Esophagus mucosa (tissue), 1 donor: ENCODE measurements at places on chromosomes 7 and 10.

DNA sequence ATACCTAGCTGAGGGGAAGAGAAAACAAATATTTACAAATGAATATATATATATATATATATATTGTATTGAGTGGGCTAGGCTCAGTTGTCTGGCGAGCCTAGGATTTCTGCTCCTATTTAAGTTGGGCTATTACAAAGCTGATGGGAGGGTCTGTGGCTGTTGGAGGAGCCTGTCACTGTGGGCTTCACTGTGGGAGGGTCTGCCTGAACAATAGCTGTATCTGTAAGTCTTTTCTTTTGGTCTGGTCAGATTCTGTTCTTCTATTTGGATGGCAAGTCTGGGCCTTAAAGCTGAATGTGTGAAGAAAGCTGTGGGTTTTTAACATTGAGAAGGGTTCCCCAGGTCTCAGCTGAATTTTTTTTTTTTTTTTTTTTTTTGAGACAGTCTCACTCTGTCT lies 220.6 kb upstream of the LYZL1 start:
- ATAC-seq, result no peak

- ATAC-seq, result peak; percentile 48
Observed at GRCh38 chr10:117074621-117075020, 63.4 kb downstream of the VAX1 start.

- no peak for ATAC-seq
Observed at GRCh38 chr7:4028221-4028620, 653.9 kb upstream of the FOXK1 start.

DNA sequence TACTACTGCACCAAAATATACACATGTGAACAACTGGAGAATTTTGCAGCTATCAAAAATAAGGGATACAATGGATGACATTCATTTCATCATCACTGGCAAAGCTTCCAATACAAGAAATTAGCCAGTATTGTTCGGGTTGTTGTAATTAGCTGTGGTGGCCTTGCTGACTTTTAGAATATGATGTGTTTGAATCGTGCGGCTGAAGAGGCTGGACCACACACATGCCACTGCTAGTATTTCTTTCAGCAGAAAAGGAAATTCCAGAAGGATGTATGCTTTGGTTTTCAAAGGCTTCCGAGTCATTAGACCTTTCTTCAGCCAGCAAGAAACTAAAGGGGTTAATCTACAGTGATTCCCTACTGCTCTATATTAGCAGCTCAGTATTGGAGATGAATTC lies 16.6 kb downstream of the RPP38 start:
- ATAC-seq, result no peak

GRCh38 chr7:14902589-14903067 lies at the start of gene DGKB:
Gene DGKB (minus strand): TSS chr7:14902751.
- no peak for ATAC-seq

DNA sequence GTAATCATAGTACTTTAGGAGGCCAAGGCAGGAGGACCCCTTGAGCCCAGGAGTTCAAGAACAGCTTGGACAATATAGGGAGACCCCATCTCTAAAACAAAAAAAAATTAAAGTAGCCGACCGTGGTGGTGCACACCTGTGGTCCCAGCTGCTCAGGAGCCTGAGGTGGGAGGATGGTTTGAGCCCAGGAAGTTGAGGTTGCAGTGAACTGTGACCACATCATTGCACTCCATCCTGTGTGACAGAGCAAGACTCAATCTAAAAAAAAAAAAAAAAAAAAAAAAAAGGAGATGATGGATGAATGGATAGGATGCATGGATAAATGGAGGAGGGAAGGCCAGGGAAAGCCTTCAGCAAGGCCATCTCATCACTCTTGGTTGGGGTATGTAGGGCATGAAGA lies 33.4 kb upstream of the BMPR1A start:
- ATAC-seq, result no peak

GRCh38 chr7:149753375-149754233 lies 19.8 kb downstream of the ZNF467 start:
- no peak for ATAC-seq

DNA sequence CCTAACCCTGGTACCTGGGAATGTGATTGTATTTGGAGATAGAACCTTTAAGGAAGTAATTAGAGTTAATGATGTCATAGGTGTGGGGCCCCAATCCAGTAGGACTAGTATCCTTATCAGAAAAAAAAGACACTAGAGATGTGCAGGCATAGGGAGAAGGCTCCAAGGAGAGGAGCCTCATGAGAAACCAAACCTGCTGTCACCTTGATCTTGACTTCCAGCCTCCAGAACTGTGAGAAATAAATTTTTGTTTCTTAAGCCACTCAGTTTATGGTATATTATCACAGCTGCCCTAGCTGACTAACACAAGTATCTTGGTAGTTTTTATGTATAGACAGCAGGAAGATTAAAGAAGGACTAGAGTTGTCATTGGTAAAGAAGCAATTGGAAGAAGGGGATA lies 23.9 kb upstream of the CELF2 start:
- ATAC-seq, result no peak

DNA sequence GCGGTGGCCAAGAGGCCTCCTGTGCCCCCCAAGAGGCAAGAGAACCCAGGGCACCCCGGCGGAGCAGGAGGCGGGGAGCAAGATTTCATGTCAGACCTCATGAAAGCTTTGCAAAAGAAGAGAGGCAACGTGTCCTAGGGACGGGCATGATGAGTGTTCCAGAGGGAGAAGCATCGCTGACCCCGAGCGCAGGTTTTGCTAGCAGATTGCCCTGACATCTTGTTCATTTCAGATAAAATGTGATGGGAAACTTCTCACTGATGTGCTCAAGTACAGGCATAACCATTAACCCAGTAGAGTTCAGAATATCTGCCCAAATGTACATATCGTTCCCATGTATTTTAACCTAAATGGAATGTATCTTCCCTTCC lies 129.2 kb downstream of the APBB1IP start:
- no peak for ATAC-seq

DNA sequence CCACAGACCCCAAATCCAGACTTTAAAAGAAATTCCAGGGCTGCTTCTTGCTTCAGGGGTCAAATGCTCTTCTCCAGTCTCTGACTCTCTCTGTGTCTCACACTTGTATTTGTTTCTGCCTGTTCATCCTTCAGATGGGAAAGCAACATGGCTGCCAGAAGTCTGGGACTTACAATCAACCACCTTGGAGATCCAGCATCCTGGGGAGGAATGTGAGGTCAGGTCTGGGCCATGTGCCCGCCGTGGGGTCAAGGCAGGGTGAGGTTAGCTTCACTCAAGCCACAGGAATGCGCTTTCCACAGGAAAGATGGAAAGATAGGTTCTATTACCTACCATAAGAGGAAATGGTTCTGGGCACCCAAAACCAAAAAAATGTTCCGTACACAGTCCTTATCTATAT lies 34.3 kb upstream of the NPVF start:
- ATAC-seq, result no peak

- ATAC-seq, result no peak
Observed at GRCh38 chr7:120402801-120403200, 129.8 kb downstream of the KCND2 start.

GRCh38 chr7:73451780-73452398 lies 18.3 kb downstream of the FZD9 start:
- ATAC-seq, result peak; percentile 90

GRCh38 chr10:129194181-129194870 lies 272.7 kb upstream of the MGMT start:
- ATAC-seq, result no peak

- ATAC-seq, result no peak
Observed at GRCh38 chr7:72223351-72223750, 188.8 kb downstream of the CALN1 start.

DNA sequence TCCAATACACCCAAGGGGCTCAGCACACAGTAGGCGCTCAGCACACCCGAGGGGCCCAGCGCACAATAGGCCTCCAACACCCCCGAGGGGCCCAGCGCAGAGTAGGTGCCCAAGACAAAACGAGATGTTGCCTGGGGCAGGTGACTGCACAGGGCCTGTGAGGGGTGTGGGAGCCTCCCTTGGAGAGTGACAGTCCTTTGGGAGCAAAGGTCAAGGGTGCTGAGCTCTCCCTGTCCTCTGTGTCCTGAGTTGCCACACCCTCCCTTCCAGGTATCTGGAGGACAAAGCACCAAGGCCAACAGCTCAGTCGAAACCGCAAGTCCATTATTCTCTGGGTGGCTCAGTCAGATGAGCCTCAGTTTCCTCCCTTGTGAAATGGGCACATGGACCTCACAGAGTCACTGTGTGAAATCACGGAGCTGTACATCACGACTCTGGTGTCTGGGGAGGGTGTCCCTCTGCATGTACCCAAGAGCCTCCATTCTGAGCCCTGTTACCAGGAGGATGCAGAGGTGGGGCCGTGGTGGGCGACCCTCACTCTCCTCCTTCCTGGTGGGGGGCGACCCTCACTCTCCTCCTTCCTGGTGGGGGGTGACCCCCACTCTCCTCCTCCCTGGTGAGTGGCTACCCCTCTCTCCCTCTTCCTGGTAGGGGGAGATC lies 81.3 kb downstream of the FOXL3 start:
- no peak for ATAC-seq

DNA sequence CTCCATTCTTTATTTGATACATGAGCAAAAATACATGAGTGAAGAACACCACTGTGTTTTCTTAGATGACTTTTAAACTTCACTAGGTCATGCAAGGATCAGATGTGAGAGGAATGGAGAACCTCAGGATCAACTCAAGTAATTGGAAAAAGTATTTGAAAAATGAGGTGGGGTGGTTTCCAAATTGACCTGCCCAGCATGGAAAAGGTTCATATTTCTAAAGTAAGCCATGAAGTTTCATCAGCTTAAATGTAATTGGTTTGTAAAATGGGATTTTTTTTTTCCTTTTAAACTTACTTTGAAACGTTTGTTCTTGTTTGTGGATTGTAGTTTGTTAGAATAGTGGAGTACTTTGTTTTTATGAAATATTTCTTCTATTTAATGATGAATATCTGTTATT lies 134.8 kb downstream of the MLLT10 start:
- ATAC-seq, result no peak

DNA sequence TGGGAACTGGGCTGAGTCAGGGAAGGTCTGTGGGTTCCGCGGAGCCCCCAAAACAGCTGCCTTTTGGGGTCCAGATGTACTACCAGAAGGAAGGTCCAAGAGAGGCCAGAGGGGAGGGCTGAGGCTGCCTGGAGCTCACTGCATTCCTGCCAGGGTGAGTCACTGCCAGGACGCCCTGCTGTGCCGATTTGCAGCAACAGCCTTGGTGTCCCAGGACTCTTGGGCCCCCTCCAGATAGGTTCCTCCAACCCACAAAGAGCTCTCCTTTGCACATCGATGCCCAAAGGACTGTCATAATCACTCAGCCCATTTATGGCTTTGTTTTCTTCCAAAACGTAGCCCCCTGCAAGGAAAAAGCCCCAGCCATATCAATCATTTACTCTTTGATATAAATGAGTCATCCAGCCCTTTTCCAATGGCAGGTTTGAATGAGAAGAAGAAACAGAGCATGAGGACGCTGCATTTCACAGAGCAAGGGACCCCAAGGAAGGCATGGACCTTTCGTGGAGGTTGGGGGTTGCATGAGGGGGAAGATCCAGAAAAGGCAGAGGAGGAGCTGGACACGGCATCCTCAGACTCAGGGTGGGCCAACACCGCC lies 32.2 kb upstream of the COL13A1 start:
- ATAC-seq, result peak; percentile 47

- ATAC-seq, result no peak
Observed at GRCh38 chr7:95865716-95866371, 93.5 kb downstream of the DYNC1I1 start.

GRCh38 chr10:127855591-127855881 lies 37.2 kb downstream of the CLRN3 start:
- no peak for ATAC-seq

GRCh38 chr7:79412438-79412837 lies 41.0 kb downstream of the MAGI2 start:
- ATAC-seq, result no peak

DNA sequence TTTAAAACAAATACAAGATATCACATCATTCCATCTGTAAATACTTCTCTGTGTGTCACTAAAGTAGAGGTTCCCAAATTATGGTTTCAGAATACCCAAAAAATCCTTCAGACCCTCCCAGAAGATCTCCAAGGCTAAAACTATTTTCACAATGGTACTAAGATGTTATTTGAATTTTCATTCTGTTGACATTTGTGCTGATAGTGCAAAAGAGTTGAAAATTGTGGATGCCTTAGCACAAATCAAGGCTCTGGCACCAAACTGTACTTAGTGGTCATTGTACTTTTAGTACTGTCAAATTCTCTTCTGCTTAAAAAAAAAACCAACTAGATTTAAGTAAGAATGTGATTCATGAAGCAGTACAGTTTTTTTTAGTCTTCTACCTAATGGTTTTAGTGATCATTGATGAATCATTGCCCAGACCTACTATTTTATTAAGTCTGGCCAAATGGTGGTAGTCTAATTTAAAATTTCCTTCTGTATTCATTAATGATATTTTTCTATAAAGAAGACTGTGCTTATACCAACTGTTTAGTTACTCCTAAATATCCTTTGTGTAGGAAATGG lies 50.5 kb downstream of the TPST1 start:
- no peak for ATAC-seq

DNA sequence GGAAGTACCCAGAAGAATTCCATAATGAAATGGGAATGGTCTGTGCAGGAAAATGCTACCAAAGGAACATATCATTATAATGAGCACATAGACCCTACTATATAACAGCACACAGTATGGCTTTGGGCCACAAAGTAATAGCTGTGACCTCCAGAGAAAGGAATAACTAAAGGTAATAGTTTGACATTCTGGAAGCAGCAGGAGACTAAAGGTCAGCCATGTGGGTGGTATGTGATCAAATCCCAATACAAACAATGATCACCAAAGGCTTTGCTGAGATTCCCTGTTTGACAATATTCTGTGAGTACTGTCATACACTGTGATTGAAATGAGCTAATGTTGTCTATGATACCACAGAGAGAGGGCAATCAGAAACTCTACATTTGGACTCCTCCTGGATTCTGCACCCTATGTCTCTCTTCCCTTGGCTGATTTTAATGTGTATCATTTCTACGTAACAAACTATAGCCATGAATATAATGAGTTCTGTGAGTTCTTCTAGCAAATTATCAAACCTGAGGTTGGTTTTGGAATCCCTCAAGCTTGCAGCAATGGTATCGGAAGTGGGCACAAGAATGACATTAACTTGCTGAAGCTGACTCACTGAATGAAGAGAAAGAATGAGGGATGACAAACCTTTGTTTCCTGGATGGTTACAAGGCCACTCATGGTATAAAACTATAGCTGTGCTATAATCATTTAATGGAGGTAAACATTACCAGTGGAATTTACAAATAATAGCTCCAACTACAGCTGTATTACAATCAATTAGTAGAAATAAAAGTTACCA lies 99.6 kb downstream of the JMJD1C start:
- no peak for ATAC-seq
